ENCODE measurements at places on chromosomes 16 and 17.

DNA sequence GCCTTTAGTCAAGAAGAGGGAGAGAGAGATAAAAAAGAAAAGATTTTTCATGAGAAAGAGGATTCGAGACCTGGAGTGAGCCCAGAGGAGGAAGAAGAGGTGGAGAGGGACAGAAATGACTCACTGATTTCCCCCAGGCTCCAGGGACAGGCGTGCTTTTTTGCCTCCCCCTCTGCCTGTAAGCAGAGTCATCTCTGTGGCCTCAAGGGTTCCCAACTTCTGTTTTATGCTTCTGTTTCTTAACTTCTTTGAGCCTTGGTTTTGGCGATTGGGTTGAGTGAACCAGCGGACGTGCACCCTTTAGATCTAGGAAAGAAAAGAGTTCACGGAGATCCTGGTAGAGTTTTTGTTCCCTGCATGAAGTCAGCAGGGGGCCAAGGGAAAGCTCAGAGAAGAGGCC is 147.9 kb upstream of the NOL11 start:
- no peak for DNase-seq

DNA sequence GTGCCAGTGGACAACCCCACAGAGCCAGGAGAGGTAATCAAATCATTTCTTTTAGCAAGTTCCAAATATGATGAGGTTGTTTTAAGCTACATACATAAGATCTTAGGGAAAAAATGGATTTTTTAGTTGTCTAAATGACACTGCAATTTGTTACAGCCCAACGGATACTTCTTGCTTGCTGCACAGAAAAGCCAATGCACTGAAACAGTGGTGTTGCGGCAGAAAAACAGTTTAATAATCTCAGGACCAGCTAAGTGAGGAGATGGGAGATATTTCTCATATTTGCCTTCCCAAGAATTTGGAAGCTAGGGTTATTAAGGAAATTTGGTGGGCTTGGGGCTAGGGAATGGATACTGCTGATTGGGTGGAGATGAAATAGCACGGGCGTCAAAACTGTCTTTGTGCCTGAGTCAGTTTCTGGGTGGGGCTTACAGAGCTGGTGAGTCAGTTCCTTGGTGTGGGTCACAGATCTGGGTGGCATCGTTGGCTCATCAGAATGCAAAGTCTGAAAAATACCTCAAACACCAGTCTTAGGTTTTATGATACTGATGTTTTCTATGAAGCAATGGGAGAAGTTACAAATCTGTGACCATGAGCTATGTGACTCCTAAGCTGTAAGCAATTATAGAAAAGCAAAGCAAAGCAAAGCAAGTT is 255.4 kb downstream of the IRX3 start:
- no peak for DNase-seq

GRCh38 chr17:2138761-2139160 is 83.9 kb downstream of the HIC1 start:
- no peak for DNase-seq

DNA sequence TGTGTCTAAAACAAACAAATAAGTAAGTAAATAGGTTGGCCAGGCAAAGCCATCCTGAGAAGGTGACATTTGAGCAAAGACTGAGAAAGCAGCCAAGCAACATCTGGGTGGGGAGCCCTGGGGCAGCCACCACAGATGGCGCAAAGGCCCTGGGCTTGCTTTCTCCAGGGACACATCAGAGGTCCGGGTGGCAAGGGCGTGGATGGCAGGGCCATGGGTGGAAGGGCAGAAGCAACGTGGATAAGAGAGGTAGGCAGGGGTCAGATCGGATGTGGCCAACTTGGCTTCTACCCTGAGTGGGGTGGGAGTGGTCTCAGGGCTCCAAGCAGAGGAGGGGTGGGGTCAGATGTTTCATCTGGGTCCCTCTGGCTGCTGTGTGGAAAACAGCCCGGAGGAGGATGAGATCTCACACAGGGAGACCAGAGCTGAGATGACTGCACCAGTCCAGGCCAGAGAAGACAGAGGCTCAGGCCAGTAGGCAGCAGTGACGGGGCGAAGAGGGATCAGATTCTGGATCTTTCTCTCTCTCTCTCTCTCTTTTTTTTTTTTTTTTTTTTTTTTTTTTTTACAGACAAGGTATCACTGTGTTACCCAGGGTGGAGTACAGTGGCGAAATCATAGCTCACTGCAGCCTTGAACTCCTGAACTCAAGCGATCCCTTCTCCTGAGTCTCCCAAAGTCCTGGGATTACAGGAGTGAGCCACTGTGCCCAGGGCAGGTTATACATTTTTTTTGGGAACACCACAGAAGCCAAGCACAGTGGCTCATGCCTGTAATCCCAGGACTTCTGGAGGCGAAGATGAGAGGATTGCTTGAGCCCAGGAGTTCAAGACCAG is 6.1 kb upstream of the SPN start:
- no peak for DNase-seq

DNA sequence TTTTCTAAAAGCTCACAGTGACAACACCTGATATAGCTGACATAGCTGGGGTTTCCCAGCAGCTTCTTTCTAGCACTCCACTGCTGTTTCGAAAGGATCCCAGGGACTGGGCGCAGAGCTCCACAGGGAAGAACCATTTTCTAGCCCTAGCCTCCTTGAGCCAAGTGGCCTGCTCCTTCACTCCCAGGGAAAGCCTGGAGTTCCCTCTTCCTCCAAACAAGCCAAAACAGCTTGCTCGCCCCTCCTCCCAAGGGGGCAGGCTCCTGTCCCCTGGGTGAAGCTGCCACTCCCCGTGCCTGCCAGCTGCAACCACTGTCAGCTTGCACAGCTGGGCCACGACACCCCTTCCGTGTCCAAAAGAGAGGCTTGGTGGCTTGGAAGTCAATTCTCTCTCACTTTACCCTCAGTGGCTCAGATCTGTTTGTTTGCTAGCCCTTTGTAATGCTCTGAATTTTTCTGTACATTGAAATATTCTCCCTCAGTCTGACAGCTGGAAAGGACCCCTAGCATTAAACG is 59.8 kb downstream of the CYTH1 start:
- DNase-seq = no peak

- DNase-seq = no peak
These were observed 56.6 kb upstream of the GSE1 start for GRCh38 chr16:85556456-85557082.

DNA sequence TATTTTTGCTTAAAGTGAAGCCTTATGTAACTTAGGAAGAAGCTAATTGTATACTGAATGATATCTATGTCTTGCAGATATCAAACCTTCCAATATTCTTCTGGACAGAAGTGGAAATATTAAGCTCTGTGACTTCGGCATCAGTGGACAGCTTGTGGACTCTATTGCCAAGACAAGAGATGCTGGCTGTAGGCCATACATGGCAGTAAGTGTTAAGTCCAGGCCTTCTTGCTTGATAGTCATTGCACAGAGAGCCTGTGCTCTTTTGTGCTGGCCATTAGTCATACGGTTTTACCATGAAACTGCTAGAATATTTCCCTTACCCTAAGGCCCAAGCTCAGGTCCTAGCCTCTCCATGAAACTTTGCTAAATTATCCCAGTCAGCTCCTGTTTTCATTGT is 92.5 kb downstream of the MAP2K4 start:
- no peak for DNase-seq

DNA sequence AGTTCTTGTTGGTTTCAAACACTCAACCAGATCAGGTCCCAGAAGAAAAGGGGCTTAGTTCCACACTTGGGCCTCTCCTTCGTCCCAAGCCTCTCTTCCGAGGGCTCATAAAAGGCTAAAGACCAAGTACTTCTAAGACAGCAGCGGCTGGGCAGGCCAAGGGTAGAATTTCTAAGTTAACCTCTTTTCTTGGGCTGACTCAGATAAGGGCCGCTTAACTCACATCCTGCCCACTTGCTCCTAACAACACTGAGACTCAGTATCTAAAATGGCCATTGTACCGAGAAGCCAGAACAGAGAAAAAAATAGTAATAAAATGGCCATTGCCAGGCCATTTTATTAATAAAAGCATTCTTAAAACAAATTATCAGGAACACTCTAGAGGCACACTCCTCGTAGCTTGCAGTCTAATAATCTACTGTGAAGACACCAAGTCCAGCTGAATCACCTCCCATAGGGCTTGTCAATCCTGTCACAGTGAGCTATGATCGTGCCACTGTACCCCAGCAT is 42.1 kb downstream of the RANBP10 start:
- DNase-seq = no peak

- no peak for DNase-seq
These were observed 207.9 kb downstream of the TANC2 start for GRCh38 chr17:63173903-63174302.

- DNase-seq = no peak
These were observed 279.6 kb downstream of the HS3ST3A1 start for GRCh38 chr17:13321951-13322701.

GRCh38 chr16:11492808-11493530 is 93.8 kb downstream of the LITAF start:
- no peak for DNase-seq

DNA sequence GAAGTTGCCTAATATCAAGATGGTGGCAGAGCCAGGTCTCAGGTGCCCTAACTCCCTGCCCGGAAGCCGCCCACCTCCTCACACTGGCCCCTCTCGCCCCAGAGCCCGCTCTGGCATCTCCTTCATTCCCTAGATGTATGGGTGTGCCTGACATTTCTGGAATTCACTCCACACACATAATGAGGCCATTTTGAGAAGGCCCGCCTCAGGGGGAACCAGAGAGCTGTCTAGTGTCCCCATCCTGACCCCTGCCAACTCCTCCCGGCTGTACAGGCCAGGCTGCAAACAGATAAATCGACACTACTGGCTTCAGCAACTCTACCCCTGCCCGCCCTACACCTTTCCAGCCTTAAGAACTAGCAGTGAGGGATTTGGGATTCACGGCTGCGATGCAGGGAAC is 7.7 kb downstream of the WNT3 start:
- no peak for DNase-seq

DNA sequence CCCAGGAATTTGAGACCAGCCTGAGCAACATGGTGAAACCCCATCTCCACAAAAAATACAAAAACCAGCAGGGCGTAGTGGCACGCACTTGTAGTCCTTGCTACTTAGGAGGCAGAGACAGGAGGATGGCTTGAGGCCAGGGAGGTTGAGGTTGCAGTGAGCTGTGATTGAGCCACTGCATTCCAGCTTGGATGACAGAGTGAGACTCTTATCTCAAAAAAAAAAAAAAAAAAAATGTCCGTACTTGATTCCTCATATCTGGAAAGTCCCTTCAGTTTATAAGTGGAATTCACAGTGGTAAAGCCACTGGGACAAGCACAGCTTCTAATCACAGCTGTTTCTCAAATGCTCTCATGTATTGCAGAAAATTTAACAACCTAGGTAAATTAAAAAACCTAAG is 78.6 kb upstream of the CREBBP start:
- no peak for DNase-seq

DNA sequence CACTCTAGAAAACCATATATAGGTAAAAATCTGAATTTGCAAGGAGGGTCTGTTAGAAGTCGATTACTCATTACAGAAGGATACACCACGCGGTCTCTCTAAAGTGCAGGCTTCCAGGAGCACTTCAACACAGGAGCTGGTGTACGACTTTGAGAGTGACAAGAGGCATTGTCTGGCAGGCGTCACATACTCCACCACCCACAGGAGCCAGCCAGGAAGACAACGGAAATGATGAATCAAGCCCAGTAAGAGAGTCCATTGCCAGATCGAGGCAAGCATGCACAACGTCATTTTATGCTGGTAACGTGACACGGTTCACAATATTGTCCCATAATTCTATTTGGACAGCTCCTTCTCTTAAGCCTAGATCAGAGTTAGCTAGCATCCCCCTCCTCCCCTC is 15.0 kb upstream of the CACNG4 start:
- DNase-seq = no peak

DNA sequence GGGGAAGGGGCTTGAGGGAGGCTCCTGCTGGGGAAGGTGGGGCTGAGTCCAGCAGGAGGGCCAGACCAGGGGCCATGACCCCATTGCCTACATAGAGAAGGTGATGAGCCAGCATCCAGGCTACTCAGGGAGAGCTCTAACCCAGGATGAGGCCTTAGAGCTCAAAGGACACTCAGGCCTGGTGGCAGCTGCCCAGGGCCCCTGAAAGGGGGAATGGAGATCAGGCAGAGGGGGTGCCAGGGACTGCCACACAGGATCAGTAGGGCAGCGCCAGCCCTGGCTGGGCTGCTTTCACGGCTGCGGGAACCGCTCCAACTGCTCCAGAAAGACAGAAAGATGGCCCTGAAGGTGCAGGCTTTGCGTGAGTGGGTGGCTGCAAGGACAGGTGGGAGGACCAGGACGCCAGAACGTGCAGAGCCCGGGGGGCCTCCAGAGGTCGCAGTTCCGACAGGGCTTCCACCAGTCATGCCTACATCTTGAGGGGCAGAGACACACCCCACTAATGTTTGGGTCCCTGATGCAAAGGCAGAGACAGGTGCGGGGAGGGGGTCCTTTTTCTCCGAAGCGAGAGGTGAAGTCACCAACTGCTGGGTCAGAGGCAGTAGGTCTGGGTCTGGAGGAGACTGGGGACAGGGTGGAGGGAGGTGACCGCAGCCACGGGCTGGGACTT is 882 bp upstream of the ATP6V0C start:
- DNase-seq = no peak

DNA sequence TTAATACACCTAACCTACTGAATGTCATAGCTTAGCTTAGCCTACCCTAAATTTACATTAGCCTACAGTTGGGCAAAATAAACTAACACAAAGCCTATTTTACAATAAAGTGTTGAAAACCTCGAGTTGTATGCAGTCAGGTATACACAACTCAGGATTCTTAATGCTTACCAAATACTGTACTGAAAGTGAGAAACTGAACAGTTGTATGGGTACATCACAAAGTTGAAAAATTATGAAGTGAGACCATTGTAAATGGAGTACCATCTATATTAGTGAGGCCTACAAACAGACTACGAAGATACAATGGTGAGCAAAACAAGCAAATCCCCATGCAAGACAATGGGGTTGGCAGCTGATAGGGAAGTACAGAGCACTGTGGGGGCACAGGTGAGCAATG is 79.7 kb downstream of the VAT1L start:
- DNase-seq = no peak

GRCh38 chr16:86872833-86873232 is 294.5 kb downstream of the FOXL1 start:
- DNase-seq = no peak

GRCh38 chr17:77564278-77564920 is 394.1 kb upstream of the TNRC6C start:
- no peak for DNase-seq

GRCh38 chr17:75588596-75589011 is 1.0 kb downstream of the MYO15B start:
- no peak for DNase-seq

DNA sequence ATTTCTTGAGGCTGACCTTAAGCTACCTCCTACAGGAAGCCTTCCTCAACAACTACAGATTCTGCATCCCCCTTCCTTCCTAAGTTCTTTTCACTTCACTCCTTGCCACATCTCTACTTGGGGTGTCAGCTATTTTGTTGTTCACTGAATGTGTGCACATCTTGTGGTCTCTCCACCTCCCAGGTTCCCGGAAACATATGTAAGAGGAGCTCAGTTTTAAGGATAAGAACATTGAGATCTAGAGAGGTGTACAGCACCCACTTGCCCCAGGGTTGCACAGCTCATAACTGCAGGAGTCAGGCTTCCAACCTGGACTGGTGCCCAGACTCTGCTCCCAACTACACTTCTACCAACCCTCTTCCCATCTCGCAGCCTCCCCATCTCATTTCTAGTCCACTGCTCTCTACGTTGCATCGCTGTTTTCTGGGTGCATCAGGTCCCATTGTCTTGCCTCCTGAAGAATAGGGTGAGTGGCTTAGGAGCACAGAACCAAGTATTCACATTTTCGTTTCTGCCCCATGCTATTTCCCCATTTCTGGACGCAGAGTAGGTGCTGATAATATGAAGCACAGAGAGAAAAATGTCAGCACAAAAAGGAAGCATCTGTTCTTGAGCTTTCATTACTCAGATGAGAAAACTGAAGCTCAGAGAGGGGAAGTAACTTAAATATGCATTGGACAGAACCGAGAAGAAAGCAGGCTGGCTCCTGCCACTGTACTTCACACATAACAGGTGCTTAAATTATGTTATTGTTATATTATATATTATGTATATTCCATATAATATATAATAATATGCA is 292.0 kb upstream of the CCL2 start:
- DNase-seq = no peak
